Stimulated activated CD4-positive, alpha-beta T cell treated with anti-CD3 and anti-CD28 coated beads, Interleukin-12 subunit alpha, Interleukin-12 subunit beta, amount 100 ng/mL, for 4 hours (primary cell): ENCODE measurements at places on chromosomes 1 and 21.

GRCh38 chr21:44572959-44573583 is 458 bp upstream of the KRTAP10-4 start:
- no peak for DNase-seq

DNA sequence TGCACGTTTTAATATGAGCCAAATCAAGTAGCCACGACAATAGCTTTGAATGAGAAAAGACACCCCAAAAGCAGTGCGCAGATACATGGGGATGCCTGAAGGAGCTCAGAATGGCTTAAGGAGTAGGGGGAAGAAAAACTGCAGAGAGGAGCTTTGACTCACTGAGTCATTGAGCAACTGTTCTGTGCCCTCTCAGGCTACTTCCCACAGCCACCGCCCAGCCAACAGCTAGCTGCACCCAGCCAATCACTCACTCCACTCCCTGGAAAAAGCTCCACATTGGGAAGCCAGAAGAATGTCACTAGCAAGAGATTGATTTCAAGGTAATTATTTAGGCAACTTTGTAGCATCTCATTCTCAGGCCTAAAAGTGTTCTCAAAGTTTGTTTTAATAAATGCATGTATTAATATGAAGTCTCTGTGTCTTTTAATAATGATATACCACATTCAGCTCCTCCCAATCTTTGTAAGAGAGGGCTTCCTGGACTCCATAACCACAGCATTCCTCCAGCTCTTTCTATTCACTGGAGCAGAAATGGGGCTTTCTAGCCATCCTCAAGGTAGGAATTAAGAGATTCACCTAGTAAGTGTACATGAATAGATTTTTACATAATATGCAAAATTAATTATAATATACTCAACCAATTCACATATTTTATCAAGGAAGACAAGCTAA is 16.8 kb downstream of the DUSP10 start:
- no peak for DNase-seq

DNA sequence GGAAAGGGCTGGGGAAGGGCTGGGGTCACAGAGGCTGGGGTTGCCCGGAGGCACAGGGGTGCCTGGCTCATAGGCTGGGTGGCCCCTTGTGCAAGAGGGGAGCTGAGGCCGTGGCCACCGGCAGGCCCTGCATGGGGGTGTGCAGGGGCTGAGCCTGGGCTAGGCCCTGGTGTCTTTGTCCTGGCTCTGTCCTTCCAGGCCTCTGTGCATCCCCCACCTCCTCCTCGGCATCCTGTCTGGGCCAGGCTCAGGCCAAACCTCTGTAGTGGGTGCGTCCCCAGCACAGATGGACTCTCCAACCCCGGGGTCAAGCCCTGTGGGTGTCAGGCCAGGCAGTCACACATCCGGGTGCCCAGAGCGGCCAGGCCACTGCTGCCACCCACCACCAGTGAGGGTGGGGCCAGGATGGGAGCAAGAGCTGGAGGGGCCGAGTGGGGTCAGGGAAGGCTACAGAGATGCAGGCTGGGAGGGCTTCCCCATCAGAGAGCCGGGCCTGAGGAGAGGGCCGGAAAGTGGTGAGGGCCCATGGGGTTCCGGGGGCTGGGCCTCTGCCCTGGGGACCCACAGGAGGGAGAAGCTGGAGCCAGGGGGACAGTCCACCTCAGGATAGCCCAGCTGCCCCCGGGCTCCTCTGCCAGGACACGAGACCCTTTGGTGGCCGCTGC is 19.4 kb downstream of the PANK4 start:
- DNase-seq, result no peak

GRCh38 chr1:215523906-215524305 is 43.2 kb upstream of the KCTD3 start:
- DNase-seq, result no peak

DNA sequence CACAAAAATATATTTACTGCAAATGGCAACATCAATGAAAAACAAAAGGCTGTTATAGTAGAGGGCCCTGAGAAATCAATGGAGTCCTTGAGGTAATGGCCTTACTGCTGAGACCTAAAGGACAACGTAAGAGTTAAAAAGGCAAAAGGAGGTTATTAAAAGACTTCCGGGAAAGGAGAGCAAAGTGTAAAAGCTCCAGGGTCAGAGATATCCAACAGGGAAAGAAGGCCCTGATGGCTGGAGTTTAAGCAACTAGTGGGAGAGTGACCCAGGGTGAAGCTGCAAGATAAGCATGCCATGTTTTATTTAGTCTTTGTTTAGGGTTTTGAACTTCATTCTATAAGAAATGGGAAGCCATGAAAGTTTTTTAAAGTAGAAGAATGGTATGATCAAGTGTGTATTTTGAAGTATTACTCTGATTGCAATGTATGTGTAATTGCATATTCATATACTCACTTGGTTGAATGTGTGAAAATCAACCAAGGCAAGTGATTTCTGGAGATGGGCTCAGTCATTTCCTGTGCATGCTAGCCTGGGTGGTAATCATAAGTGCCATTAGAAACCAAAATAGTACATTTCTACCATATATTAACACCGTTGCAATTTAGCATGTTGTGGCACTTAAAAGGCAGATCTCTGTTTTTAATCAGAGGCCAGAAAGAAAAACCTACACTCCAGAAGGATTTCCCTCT is 5.3 kb upstream of the DPYD start:
- DNase-seq, result no peak

GRCh38 chr21:40270047-40270446 is 402.8 kb downstream of the PCP4 start:
- DNase-seq, result no peak
